ENCODE measurements at places on chromosomes 2 and 18.

- no peak for DNase-seq
Observed at GRCh38 chr2:44107086-44107740, 61.5 kb upstream of the PPM1B start.

DNA sequence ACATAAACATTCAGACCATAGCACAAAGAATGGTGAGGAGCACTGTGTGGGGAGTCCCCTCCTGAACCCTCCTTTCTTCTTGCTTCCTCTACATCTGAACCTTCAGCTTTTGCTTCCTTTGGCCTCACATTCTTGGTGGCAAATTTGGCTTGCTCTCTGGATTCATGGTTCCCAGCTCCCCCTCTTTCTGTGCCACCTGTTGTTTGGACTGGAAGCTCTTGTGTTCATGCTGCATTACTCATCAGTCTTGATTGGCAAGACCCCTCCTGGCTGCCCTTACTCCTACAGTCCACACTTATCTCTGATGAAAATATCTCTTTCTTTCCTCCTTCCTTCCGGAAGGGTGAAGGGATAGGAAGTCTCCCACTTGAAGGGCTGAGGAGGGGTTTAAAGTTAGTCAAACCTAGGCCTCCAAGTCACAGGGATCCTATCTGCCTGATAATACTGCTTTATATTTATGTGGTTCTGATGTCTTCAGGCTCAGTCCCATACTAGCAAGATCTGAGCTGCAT lies 70.0 kb downstream of the MYO3B start:
- no peak for DNase-seq

DNA sequence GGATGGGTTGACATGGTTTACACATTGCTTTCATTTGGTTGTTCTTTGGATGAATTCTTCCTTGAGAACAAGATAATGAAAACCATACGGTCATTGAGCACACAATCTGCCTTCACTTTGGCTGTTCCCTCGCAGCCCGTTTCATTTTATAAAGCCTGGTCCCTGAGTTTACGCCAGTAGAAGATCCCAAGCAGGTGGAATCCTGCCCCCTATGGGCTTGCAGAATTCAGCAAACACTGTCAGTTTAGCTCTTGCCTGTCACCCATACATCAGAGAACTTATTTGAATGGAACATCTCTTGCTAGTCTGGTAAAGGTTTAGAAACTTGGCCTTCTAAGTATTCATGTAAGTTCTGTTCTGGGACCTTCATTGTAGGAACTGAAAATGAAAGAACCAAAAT lies 666.4 kb upstream of the ZEB2 start:
- no peak for DNase-seq

DNA sequence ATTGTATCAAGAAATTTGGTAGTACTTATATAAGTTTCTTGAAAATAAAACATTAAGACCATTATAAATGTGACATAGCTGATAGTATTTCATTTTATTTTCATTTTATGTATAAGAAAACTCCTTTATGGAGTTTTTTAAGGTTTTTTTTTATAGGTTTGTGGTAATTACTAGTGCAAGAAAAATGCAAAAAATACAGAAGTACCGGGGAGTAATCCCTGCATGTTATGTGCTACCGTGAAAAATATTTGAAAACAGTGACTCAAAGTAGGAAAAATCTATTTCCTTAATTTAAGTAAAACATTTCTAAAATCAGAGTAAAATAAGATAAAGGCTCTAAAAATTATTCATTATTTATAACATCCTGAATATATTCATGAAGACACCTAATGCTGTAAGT lies 21.6 kb downstream of the ZSWIM2 start:
- DNase-seq: no peak

DNA sequence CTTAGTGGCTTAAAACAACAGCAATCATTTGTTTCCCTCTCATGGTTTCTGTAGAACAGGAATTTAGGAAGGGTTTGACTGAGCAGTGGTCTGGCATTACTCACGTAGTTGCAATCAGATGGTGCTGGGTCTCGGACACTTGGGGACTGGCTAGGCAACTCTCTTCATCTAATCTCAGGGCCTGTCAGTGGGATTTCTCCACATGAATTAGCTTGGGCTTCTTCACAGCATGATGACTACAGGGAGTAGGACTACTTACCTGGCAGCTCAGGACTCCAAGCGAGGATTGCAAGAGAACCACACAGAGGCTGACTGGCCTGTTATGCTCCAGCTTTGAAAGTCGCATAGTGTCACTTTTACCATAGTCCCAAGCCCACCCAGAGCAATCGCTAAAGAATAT lies 125.1 kb downstream of the TTC27 start:
- no peak for DNase-seq

DNA sequence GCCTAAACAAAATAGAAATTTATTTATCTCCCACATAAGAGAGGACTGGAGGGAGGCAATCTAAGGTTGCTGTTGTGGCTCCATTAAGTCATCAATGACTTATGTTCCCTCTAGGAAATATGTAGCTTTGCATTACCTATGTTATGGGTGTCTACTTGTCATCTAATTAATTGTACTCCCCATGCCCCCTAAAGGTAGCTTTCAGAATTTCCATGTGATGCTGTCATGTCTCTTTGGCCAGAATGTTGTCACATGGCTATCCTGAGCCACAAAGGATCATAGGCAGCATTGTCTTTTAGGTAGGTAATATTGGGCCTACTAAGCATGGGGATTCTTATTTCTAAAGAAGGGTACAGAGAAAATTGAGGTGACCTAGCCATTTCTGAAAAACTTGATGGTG lies 935.6 kb upstream of the FANCL start:
- DNase-seq: no peak

DNA sequence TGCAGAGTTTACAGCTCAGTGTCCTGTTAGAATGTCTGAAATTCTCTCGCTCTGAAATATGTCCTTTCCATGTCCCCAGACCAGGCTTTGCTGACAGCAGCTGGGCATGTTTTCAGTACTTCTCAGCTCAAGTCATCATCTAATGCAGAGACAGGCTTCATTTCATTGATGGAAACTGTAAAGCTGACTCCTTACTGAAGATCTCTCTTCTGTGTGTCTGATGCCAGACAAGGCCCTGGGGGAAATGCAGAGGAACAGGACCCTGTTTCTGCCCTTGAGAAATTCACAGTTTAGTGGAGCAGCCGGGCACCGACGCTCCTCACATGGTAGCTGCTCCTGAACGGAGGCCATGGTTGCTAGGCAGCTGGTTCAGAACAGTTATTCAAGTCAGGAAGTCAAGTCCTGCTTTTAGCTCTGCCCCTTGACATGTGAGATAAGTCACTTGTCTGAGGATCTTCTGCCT lies 24.6 kb upstream of the FZD7 start:
- no peak for DNase-seq

DNA sequence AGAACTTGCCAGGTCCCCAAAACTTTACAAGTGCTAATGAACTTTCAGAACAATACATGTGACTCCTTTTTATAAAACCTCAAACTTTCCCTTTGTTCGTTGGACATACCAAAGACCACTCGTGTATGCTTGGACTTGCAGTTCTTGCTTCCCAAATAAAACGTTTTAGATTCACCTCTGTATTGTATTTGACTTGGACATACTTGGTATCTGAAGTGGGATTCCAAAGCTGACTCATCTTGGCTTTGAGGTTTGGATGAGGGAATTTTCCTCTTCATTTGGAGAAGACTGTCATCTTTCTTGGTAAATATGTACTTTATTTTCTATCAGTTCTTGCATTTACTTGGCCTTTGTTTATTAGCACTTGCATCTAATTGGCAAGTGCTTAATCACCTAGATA lies 8.0 kb upstream of the CYB5A start:
- DNase-seq: no peak

GRCh38 chr2:162118166-162119031 lies 33.6 kb downstream of the GCG start:
- DNase-seq: no peak

- no peak for DNase-seq
Observed at GRCh38 chr18:77091366-77091765, 41.2 kb downstream of the MBP start.

- no peak for DNase-seq
Observed at GRCh38 chr2:164599954-164600589, 21.2 kb downstream of the GRB14 start.

GRCh38 chr2:177324797-177325196 lies 60.3 kb upstream of the NFE2L2 start:
- no peak for DNase-seq

GRCh38 chr2:10303694-10304378 lies 1.1 kb downstream of the HPCAL1 start:
- no peak for DNase-seq

GRCh38 chr18:24373328-24373727 lies 24.3 kb downstream of the OSBPL1A start:
- no peak for DNase-seq

DNA sequence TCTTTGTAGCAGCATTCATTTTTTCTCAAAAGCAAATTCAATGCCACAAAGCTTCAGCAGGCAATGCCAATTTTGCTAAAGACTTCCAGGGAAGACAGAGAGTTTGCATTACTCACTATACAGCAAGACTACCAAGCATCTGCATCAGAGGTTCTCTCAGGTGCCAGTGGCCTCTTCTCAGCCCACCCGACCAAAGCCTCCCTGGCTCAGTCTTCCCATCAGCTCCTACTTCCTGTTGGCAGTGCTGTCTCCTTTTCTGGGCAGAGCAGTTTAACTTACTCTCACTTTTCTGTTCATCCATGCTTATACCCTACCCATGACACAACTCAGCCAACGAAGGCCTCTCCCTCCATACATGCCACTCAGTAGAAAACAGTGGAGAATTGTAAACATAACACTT lies 157.1 kb downstream of the TRABD2A start:
- no peak for DNase-seq

DNA sequence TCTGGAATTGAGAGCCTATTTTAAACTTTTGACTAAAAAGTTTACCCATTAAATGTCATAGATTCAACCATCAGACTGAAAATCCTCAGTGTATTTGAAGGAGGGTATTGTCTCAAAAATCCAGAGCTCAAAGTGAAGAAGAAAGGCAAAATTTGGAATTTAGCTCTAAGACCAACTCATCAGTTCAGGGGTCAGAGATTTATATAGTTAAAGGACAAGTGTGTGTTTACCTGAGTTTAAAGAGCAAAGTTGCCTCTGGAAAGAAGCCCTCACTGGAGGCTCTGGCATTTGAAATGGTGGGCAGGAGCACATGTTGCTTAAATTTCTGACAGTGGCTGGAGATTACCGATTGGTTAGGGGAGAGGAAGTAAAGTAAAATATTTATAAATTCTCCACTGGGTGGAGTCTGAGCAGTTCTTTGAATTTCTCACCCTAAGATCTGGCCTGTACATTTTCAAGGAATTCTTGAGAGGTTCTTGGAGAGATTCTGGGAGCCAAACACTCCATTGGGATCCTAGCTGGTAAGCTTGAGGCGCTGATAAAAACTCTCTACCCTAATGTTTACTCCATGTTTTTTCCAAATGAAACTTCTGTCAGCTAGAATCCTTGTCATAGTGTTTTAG lies at the start of gene KYNU:
TSS of gene KYNU (plus strand) at position 449 of the 623 bp plus-strand sequence. CDS start 7,704 bp downstream, outside the sequence.
- no peak for DNase-seq

DNA sequence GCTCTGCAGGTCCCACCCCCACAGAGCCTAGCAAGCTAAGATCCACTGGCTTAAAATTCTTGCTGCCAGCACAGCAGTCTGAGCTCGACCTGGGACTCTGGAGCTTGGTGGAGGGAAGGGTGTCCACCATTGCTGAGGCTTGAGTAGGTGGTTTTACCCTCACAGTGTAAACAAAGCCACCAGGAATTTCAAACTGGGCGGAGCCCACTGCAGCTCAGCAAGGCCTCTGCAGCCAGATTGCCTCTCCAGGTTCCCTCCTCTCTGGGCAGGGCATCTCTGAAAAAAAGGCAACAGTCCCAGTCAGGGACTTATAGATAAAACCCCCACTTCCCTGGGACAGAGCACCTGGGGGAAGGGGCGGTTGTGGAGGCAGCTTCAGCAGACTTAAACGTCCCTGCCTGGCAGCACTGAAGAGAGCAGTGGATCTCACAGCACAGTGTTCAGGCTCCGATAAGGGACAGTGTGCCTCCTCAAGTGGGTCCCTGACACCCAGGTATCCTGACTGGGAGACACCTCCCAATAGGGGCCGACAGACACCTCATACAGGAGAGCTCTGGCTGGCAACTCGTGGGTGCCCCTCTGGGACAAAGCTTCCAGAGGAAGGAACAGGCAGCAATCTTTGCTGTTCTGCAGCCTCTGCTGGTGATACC lies 20.0 kb upstream of the NEMP2 start:
- DNase-seq: no peak

Data from activated CD8-positive, alpha-beta memory T cell treated with anti-CD3 and anti-CD28 coated beads for 4 hours (primary cell).